Suppressor macrophage (primary cell): ENCODE measurements at places on chromosomes 13 and 19.

- DNase-seq: no peak
Measured at GRCh38 chr19:14475251-14476073, at the start of gene PTGER1. Gene PTGER1 (minus strand): TSS chr19:14475354. CDS start chr19:14474320, 1,034 bp downstream.

DNA sequence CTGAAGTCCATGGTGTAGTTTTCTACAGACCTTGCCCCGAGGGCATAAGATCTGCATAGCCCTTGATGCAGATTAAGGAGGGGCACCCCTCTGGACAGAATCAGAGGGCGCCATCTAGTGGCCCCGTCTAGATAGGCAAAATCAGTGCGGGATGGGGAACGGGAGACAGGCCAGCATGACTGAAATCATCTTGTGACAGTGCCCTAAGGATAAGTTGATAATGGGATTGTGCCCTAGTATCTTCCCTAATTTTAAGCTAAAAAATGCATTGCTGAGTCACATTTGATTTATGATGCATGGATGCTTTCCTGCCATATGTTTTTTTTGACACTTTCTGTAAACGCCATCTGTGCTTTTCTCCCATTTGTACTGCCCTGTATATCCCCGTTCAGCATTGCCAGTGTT lies 19.0 kb upstream of the GPI start:
- peak; percentile 72 for DNase-seq

DNA sequence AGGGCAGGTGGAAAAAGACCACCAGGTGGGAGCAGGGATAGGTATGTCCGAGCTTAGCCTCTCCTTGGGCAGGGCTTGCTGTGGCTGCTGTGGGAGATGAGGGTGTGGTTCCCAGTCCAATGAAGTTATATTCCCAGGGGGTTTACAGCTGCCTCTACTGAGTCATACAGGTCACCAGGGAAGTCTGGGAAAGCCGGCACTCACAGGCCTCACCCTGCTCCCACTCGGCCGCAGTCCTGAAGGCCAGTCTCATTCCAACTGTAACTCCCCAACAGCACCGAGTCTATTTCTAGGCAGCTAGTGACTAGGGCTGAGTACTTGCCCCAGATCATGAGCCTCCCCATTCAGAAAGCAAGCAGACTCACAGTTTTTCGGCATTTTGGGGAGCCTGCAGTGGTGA lies 77.1 kb downstream of the FNDC3A start:
- DNase-seq: no peak

DNA sequence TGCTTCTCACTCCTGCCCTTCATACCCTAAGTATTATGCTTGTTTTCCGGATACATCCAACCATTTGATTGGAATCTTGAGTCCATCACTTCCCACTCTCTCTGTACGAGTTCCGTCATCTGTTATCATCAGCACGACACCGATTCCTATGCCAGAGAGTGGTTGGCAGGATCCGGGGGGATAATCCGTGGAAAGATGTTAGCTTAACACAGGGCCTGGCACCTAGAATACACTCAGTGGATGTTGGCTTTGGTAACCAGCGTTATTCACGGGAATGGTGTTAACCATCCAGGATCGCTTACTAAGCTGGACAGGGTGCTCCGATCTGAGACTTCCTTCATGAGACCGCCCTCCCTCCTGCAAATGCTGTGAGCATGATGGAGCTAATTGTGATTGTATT lies 12.4 kb downstream of the VSTM2B start:
- DNase-seq: no peak

- no peak for DNase-seq
Measured at GRCh38 chr13:66859934-66860877, 369.9 kb downstream of the PCDH9 start.

GRCh38 chr19:31348481-31349159 lies 616 bp downstream of the TSHZ3 start:
- DNase-seq: peak; percentile 39

DNA sequence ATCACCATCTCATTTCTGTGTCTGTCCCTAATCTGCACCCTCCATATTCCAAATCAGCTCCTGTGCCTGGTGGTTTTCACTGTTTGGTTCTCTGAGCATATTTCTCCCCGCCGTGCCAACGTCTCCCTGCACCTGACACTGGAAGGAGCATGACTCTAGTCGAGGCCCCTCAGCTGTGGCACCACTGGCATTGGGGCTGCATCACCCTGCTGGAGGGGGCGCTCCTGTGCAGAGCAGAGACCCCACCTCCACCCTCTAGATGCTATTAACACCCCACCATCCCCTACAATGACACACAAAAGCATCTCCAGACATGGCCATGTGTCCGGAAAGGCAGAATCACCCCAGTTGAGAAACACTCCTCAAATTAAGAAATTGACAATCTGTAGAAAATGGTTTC lies 20.8 kb downstream of the ZSCAN5C start:
- DNase-seq: no peak

DNA sequence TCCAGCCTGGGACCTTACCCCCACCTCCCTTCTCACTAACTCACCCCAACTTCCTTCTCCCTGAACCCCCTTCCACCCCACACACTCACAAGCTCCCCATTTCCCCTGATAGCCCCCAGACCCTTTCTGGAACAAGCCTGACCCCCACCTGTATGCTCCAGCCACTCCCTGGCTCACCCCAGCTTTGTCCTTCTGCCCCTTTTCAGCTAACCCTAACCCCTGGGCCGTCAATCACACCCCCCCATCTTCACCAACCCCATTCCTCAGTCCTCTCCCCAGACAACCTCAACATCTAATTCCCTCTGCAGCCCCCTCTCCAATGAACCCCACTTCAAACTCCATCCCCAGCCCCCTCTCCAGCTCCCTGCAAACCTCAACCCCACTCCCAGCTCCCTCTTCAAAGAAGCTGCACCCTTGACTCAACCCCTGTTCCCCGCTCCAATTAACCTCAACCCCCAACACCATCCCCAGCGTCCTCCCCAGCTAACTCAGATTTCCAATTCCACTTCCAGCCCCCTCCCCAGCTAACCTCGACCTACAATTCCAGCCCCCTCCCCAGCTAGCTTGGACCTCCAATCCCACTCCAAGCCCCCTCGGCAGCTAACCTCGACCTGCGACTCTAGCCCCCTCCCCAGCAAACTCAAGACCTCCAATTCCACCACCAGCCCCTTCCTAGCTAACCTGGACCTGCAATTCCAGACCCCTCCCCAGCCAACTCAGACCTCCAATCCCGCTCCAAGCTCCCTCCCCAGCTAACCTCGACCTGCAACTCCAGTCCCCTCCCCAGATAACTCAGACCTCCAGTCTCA lies 929 bp downstream of the GNG7 start:
- no peak for DNase-seq

- no peak for DNase-seq
Measured at GRCh38 chr19:4711211-4711610, 12.4 kb downstream of the DPP9 start.

GRCh38 chr13:106383791-106384190 lies 151.7 kb downstream of the EFNB2 start:
- no peak for DNase-seq

DNA sequence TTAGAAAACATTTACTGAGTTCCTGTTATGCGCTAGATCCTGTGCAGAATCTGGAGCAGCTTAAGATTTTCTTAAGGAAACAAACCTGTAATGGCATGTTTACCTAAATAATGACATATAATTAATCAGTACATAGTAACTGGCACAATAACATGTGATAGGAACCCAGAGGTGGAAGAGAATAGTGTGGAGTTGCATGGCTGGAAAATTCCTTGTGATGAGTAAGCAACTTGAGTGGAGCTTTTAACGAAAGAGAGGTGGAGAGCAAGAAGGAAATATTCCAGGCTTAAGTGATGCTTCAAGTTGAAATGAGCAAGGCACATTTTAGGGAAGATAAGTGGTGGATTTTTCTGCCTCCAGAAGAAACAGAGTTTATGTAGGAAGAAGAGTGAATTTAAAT lies 9.2 kb upstream of the GPC5 start:
- no peak for DNase-seq

DNA sequence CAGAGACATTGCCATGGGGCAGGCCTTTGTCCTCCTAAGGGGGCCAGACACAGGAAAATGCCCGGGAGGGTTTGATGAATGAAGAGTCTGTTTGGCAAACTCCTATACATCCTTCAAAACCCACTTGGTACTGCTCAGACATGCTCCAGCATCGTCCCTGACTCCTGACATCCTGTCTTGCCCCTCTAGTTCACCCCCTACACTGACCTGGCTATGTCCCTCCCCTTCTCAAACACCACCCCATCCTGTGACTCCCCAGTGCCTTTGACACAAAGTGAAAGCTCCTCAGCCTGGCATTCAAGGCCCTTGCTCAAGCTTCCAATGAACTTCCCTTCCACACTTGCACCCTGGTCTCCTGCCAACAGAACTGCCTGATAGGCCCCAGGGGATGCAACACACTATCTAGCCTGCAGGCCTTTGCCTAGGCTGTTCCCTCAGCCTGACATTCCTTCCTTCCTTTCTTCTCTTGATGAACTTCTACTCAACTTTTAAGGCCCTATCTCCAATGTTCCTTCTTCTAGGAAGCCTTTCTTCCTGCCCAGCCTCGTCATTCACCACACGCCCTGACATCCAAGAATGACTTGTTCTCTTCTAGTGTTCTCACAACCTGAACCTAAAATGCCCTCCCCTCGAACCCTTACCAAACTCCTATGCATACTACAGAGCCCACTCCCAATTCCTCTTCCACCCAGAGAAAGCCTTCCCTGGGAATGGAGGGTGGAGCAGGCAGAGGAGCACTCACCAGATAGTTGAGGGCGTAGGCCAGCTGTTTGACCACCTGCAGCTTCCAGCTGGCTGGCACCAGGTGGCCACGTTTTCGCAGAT lies 12.4 kb downstream of the JAK3 start:
- DNase-seq: no peak

GRCh38 chr19:35899547-35900214 lies 659 bp downstream of the NFKBID start:
- DNase-seq: peak; percentile 88

- DNase-seq: no peak
Measured at GRCh38 chr19:50745221-50745620, 22.1 kb downstream of the CLEC11A start.

- peak; percentile 30 for DNase-seq
Measured at GRCh38 chr19:3366753-3367627, 607 bp downstream of the NFIC start.

- DNase-seq: no peak
Measured at GRCh38 chr19:42532891-42533290, 4.6 kb upstream of the CEACAM1 start.

- DNase-seq: no peak
Measured at GRCh38 chr19:17616686-17616960, 61.2 kb downstream of the COLGALT1 start.

DNA sequence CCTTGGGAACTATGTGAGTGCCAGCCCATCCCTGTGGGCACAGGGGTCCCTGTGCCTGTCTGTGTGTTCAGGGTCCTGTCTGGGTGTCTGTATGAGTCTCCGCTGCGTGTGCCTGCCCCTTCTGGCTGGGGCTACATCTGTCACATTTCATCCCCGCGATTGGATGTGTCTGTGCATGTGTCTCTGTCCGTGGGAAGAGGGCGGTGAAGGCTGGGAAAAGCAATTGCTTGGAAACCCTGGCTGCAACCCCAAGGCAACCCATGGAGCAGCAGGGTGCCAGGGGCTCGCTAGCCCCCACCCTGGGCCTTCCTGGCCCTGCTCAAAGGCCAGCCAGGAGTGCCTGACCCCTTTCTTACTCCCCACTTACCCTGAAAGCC lies 1.4 kb downstream of the MAG start:
- DNase-seq: no peak

GRCh38 chr13:101690871-101691270 lies 238.4 kb downstream of the ITGBL1 start:
- no peak for DNase-seq

GRCh38 chr13:99977912-99978798 lies 3.4 kb upstream of the ZIC2 start:
- peak; percentile 10 for DNase-seq

DNA sequence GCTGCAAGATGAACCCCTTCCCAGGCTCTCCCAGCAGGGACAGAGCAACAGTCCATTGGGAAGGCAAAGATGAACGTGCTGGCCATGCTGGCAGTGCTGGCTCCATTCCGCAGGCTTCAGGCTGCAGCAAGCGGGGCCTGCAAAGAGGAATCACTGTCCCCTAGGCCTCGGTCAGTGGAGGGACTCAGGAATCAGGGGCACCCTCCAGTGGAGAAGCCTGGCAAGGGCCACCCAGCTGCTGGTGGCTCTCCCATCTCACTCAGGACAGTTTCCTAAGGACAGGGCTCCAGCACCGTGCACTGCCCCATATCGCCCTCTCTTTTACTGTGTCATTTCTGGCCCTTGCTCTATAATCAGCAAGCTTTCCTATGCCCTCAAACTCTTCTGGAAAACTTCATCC lies 498.6 kb downstream of the EFNB2 start:
- no peak for DNase-seq

DNA sequence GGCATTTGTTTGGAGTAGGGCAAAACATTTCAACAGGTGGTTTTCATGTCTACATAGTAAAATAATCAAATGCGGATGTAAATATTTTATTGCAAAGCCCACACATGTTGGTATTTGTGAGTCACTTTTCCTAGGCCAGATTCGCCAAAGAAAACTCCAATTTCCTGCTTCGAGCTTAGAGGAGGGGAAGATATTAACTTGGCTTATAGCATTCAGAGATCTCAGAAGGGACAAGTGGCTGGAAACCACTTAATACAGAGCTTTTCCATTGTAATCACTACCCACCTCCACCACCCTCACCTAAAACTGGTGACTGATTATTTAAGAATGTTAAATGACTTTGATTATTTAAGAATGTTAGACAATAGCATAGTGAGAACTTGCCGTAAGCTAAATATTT lies 530.6 kb upstream of the SPRY2 start:
- no peak for DNase-seq

GRCh38 chr19:35856546-35857149 lies at the start of gene KIRREL2:
Gene KIRREL2 (plus strand): TSS chr19:35856911. CDS start chr19:35857120, 209 bp downstream.
- peak; percentile 26 for DNase-seq

GRCh38 chr13:42538996-42539395 lies 35.0 kb upstream of the TNFSF11 start:
- no peak for DNase-seq

GRCh38 chr13:108069521-108070210 lies 145.7 kb downstream of the LIG4 start:
- no peak for DNase-seq

GRCh38 chr19:33261511-33262189 lies 36.0 kb upstream of the SLC7A10 start:
- DNase-seq: peak; percentile 69
